ENCODE measurements at places on chromosomes 1 and 21.

DNA sequence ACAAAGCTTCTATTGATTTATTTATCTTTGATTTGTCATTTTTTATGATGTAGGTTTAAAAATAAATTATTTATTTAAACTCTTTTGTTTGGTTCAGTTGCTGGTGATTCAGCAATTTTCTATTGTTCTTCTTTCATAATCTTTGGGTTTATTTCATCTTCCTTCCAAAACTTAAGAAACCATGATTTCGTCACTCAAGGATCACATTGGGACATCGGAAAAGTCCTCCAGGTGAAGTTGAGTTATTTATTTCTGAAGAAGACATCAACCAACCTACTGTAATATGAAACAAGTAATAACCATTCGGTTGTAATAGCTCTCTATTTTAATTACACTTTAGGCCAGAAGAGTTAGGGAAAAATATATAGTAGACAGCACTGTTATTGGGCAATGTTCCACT, 23.0 kb upstream of the WLS start:
- ATAC-seq, result no peak

DNA sequence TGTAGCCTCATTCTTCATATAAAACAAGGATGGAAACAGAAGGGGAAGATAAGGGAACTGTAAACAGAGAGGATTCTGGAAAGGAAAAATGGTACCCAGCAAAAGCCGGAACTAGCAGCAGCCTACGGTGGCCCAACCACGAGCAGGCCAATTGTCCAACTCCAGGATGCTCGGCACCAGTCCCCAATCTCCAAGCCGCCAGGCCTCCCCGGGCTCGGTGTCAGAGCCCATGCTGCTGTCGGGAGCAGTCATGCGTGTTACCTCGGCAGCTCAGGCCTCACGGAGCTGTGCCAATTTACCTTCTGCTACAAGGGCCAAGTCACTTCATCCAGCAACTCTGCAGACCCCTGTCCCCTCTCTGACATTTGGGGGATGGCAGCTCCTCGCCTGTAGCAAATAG, 130.8 kb downstream of the ZBTB18 start:
- no peak for ATAC-seq

- no peak for ATAC-seq
These were observed 104.1 kb downstream of the DISP1 start for GRCh38 chr1:222918801-222919477.

DNA sequence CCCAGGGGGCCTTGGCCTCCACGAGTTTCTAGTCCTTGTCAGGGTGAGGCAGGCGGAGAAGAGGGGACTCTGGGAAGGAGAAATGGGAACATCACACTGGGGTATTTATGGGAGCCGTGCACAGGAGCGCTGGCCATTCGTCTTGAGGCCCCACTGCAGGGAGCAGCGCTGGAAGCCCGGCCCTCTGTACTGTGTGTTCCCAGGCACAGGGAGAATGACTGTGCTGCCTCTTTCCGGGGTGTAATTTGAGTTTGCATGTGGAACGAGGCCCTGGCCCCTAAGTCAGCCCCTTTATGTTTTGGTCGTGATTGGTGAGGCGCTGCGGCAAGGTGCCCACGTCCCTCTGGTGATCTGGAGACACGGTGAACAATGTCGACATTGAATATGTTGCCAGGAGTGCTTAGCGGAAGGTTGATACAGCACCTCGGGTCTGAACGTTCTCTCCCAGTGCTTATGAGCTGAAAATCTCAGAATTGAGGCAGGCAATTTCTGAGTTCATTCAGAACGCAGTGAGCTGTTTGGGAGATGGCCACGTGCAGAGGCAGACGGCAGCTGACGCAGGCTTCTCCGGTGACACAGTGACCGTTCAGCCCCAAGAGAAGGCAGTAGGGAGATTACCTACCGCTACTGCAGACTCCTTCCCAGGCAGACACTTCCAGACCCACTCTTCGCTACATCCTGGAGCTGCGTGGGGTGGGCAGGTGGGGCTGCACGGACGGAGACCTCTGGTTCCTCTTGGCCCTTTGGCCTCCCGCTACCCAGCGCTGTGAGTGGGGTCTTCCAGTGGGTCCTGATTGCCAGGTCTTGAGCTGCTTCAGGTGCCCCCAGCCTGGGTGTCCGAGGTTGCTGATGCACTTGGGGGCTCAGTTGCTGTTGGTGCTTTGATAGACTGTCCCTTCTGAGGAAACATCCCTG, 265.8 kb downstream of the CAMTA1 start:
- ATAC-seq, result no peak

GRCh38 chr1:18907021-18907916, 4.9 kb upstream of the ALDH4A1 start:
- no peak for ATAC-seq

DNA sequence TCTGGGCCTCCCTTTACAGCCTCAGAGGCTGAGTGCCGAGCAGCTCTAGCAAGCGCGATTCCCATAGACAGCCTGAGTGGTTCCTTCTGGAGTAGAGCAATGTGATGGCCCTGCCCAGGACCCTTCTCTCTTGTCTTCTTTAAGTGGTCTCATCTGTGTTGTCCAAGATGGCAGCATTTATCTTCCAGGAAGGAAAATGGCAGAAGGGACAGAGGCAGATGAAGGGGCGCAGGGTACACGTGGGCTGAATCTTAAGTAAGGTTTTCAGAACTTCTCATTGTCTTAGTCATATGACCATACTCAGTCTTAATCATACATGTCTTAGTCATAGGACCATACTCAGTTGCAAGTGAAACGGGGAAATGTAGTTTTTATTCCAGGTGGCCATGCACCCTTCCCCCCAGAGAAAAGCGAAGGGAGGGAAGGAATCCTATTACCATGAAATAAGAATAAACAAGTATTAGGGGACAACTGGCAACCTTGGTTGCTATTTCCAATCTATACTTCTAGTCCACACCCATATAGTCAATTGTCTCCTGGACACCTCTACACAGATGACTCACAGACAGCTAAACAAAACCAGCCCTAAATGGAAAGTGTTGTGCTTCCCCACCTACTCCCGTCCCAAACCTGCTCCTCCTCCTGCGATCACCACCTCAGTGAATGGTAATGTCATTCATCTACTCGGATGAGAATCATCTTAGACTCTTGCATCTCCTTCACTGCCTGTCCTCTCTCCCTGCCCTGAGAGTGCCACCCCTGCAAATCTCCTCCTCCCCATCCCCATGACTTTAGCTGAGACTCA, 13.3 kb downstream of the OVAAL start:
- peak; percentile 91 for ATAC-seq

GRCh38 chr1:1972976-1973715, 30.4 kb downstream of the CFAP74 start:
- no peak for ATAC-seq

DNA sequence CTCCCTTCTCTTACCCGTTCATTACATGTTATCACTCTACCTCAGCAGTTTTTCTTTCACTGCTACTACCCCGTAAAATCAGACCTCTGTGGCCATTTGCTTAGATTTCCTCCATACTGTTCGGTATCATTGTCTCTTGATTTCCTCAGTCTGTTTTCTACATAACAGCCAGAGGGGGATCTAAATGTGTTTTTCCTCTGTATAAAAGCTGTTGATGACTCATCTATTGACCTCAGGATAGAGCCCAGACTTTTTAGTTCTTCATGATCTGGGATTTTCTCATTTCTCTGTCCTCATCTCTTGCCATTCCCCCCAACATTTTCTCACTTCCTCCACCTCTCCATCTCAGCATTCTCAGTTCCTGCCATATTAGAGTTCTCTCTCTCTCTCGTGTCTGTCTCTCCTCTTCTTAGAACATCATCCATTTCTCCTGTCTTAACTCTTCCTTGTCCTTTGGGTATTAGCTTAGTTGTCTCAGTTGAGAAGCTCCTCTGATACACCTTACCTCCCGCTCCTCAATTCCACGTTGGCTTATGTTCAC, 10.5 kb downstream of the OTUD3 start:
- ATAC-seq, result no peak

GRCh38 chr1:96987186-96987703, 265.7 kb downstream of the PTBP2 start:
- ATAC-seq, result no peak

DNA sequence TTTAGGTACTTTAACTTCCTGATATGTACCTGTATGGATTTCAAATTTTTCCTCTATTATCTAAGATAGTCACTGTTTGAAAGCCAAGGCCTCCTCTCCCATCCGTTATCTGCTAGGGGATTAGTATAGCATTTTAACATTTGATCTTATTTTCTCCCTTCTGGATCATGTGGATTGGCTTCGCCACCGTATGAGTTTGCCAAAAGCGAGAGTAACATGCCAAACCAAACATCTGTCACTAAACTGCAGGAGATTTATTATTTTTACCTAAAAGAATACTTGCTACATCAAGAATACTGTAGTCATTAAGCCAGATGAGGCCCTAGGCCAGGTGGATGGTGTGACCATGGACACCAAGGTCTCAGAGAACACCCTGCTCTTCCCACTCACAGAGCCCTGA, 28.5 kb upstream of the EEIG2 start:
- no peak for ATAC-seq

DNA sequence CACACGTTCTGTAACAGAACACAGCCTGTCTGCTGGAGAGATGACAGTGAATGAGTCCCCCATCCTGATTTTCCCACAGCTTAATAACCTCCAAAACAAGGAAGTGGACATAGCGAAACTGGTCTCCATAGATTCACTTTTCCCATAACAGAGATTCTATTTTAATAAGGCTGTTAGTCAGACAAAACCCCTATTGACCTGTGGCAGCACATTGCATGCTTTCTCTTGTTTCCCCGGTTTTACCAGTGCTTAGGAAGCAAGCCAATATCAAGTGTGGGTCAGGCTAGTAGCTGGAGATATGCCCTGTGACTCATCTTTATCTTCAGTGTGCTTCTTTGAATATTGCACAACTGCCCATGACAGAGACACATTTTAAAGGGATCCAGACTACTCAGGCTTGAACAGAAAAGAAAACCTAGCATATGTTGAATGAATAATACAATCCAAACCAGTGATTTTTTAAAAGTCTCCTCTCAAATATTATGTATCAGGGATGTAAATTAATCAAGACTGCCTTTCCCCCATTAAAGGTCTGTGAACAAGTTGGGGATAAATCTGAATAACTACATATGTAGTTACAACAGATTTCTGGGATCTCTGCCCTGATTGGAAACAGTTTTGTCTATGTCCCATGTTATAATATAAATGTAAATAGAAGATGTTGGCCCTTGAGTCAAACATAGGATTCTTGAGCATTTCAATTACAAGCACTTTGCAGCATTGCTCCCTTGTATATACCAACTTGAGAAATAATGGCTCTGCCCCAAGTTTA, 11.9 kb upstream of the CLDN8 start:
- ATAC-seq, result no peak

GRCh38 chr1:242056988-242057744, 58.3 kb upstream of the MAP1LC3C start:
- no peak for ATAC-seq

DNA sequence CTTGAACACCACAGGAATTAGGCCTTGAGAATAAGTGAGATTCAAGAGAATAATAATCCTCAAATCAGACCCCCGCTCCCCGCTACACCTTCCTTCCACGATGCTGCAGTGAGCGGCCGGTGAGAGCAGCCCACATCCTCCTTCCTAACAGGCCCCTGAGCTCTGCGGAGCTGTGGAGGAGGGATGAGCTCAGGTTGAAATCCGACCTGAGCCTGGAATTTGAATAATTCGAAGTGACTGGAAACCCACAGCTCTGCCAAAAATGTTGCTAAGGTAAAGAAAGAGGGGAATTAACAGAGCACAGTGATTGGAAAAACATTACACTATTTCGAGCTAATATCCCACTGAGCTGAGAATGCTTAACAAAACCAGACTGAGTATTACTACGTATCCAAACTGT, 90.0 kb downstream of the URB2 start:
- ATAC-seq, result no peak

DNA sequence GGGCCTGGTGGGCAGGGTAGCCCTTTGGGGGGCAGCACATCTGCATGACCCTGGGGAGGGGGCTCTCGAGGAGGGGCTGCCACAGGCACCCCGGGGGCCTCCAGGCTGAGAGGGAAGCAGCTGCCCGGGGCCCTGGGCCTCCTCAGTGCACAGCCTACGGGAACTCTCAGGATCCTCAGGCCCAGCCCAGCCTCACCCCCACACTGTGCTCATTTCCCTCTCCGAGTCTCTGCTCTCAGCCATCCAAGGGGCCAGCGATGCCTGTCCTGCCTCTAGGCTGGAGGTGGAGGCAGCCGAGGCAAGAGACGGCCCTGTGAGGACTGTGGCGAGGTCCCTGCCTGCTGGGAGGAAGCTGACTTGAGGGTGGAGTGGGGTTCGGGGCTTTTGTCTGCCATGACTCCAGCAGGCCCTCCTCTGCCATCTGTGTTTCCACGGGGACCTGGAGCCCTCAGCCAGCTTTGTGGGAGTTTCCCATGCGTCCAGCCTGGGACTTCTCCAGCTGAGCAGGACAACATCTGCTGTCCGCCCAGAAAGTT, 7.2 kb upstream of the PLEKHG5 start:
- ATAC-seq, result no peak

DNA sequence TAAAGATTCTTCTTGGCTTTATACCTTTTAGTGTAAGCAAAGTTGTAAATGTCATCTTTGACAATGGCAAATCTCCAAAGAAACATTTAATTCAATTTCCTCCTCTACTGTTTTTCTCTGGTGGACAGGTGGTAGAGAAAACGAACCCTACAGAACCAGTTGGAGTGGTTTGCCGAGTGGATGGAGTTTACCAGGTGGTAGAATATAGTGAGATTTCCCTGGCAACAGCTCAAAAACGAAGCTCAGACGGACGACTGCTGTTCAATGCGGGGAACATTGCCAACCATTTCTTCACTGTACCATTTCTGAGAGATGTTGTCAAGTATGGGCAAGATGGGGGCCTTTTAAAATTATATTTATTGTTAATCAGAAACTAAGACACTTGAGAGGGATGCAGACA, 25.8 kb downstream of the UAP1 start:
- no peak for ATAC-seq

DNA sequence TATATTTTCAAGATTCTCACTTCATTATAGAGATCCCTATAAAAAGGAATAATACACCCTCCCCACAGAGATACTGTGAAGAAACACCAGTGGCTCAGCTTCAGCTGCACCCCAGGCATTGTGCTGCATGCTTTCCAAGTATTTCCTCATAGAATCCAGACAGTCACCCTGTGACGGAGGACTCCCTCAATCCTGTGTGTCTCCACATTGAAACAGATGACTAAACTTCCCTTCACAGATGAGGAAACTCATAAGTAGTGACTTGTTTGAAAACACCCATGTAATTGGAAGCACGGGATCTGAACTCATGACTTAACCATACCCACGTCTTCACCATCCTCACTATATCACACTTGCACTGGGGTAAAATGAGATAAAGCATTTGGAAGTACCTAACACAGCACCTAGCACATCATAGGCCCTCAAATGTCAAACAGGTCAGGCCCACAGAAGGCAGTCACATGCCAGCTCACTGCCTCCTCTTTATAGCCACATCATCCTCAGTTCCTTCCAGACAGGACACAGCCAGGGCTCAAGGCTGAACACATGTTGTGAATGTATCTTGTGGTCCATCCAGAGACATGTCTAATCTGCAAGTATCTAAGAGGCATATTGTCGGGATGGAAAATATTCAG, 55.2 kb downstream of the GPR161 start:
- no peak for ATAC-seq

- ATAC-seq, result no peak
These were observed 182.9 kb downstream of the BACH1 start for GRCh38 chr21:29481641-29482040.
